ENCODE measurements at places on chromosomes 2 and 18.
A peak's percentile ranks its signal among the peaks of the same experiment; 100 is the strongest.

- peak; percentile 56 for DNase-seq
Measured at GRCh38 chr2:24334245-24334633, 26.1 kb downstream of the ITSN2 start.

DNA sequence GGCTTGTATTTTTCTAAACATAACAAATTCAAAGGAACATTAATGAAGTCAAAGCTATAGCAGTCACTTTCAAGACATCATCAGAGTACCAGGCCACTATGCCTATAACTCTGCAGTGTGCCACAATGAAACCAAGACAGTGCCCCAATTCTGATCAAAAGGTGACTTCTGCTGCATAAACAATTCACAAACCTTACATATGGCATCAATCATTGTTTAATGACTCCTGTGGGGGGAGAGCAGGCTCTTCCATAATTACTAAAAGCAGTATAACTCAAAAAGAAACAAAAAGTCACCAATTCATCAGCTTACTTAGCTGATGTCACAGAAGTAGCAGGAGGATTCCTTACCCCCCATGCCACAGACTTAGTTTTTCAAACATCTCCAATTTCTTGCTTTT, 15.5 kb downstream of the LPIN2 start:
- no peak for DNase-seq

DNA sequence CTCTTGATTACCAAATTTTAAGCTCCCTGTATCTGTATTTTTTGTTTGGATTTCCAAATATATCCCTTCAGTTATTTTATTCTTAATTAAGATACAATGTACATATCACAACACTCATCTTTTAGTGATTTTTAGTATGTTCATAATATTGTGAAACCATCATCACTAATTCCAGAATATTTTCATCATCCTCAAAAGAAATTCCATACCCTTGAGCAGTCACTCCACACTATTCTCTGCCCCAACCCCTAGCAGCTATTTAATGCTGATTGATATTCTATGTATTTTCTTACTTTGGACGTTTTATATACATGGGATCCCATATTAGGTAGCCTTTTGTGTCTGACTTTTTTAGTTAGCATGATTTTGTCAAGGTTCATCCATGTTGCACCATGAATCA, 127.4 kb upstream of the SLC8A1 start:
- peak; percentile 48 for DNase-seq

DNA sequence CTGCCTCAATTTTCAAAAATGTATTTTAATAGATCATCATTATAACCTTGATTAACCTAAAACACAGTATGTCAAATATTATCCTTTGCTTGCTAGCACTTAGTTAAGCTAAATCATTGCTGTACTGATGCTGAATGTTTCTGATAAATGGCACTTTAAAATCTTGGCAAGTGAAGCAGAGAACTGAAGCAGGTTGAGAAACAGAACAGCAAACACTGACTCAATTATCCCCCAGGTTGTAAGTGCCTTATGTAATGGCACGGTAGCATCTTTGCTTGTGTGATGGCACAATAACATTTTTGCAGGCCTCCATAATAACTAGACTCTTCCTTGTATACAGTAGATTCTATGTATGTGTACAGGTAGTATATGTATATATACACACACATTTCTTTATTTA, 33.8 kb downstream of the ARHGAP15 start:
- no peak for DNase-seq

- no peak for DNase-seq
Measured at GRCh38 chr2:100767810-100768806, 51.8 kb upstream of the NPAS2 start.

GRCh38 chr2:16160281-16161084, 220.1 kb downstream of the MYCN start:
- DNase-seq = no peak

DNA sequence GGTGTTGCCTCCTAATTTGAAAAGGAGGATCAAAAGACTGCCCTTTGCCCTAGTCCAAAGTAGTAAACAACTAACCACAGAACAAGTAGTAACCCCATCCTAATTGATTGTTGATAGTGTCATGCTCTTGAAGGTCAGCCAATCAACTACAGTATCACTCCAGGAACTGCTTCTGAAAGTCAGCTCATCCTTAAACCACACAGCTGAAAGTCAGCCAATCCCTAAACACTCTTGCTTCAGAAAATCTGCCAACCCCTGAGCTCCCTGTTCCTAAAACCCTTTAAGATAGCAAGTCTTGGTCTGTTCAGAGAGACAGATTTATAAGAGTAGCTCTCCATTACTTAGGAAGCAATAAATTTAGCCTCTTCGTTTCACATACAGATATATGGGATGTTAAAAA, 51.6 kb upstream of the CPO start:
- no peak for DNase-seq

GRCh38 chr18:27007880-27008279, 142.4 kb upstream of the AQP4 start:
- no peak for DNase-seq

DNA sequence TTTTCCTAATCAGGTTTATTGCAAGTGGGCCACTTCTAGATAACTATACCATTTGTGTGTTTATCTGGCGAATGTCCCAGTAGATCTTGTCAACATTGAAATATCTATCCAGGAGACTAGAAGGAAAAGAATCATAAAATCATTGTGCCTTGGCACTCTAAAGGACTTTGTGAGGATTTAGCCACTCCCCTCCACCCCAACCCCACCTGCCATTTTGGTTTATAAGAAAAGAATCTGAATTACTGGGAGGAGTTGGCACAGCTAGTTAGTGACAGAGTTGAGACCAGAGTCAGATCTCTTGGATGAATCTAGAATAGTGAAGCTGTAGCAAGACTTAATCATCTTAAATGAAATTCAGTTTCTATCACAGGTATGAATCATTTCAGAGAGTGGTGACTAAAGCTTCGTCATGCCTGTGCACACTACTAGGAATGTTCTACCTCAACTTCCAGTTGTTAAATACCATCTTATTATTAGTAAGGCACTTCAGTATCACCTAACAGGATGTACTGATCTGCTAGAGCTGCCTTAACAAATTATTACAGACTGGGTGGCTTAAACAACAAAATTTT, 212.7 kb upstream of the SLC14A2 start:
- DNase-seq = no peak

- no peak for DNase-seq
Measured at GRCh38 chr18:21743166-21743832, 2.7 kb downstream of the MIB1 start.

- DNase-seq = no peak
Measured at GRCh38 chr2:107380912-107381311, 445.8 kb upstream of the RGPD4 start.

GRCh38 chr18:78724214-78724914, 255.3 kb upstream of the SALL3 start:
- DNase-seq = no peak

DNA sequence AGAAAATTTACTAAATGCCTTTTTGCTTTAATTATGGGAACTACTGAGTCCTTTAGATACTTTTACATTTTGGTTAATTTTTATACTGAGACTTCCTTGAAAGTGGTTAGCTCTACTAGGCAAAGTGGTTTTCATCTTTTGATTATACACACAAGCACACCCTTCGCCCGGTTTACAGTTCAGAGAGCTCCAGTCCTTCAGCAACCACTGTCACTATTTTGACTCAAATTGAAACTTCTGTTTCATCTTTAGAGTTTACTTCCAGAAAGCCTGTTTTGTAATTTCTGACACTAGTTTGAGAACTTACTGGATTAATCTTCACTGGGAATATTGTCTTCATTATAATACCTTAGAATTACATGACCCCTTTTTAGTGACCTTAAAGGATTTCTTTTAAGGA, 140.3 kb upstream of the FOSL2 start:
- DNase-seq = no peak

GRCh38 chr2:171084128-171084527, 76.6 kb downstream of the TLK1 start:
- DNase-seq = no peak

DNA sequence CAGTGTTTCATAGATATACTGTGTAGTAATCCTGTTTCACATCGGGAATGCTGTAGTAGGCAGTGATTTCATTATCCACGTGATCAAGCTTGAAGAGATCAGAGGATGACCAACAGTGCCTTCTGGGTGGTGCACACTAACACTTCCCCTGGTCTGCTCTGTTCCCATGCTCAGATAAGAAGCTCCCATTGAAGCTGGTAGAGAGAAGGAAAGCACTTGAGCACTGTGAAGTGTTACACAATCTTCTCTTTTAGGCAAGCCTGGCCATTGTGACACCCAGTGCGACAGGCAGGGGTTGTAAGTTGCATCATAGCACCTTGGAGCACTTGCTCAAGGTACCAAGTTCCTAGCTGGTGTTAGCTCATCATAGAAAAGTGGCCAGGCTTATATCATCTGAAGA, 30.6 kb upstream of the GPD2 start:
- peak; percentile 56 for DNase-seq

DNA sequence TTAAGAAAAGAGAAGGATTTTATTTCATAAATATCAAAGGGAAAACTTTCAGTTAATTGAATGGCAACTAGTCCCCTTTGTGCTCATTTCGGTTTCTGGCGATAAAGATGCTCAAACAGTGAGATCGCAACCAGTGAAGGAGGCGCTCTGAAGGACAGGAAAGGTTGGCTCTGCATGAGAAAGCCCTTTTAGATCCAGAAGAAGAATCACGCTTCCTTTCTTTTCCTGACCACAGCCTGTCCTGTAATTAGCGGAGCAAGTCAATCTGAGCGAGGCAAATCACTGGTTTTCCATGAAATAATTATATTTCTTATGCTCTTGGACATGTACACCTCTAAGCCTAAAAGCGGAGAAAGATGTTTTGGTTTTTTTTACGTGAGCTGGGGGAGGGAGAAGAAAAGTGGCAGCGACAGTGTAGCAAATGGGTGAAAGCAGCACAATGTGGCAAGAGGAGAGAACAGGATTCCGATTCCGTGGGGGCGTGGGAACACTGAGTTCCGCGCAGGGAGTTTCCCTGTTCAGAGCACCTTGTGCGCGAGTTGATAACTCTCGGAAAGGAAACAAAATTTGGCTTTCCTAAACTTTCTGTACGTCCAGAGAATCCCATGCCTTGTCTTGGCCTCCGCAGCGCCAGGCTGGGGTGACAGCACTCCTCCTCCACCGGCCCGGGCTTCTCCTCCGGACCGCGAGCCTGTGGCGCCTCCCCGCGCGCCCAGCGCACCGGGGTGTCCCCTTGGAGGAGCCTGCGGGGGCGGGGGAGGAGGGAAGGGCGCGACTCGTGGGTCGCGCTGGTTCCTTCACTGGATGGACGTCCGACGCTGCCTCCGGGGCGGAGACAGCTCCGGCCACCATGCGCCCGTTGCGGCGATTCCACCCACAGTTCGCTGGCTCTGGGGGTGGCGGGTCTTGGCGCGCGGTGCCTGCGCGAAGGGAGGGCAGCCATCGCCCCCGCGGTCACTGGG, 620 bp upstream of the SLC9A2 start:
- DNase-seq = no peak

GRCh38 chr18:36388310-36388709, 90.8 kb downstream of the FHOD3 start:
- no peak for DNase-seq

GRCh38 chr2:230640540-230641011, 72.1 kb upstream of the CAB39 start:
- DNase-seq = peak; percentile 86

GRCh38 chr2:129297430-129297829, 682.0 kb upstream of the RAB6C start:
- no peak for DNase-seq

GRCh38 chr2:61328707-61329251, 142.1 kb downstream of the USP34 start:
- no peak for DNase-seq
